ENCODE measurements at places on chromosomes 6 and 20. TPM values are rescaled to one million over a fixed set of nuclear protein-coding genes. Genes with fewer than 3 reads are reported as not detected.

MUC21 gene
- not detected for polyA plus RNA-seq

GRCh38 chr6:89462503-89462902, 29.6 kb downstream of the ANKRD6 start:
- DNase-seq, result no peak

RBM24 gene
- 22.4 TPM for polyA plus RNA-seq

LPA gene
- polyA plus RNA-seq, result 0.11 TPM

- DNase-seq, result no peak
Observed at GRCh38 chr20:33944914-33945313, 48.8 kb upstream of the RALY start.

DNA sequence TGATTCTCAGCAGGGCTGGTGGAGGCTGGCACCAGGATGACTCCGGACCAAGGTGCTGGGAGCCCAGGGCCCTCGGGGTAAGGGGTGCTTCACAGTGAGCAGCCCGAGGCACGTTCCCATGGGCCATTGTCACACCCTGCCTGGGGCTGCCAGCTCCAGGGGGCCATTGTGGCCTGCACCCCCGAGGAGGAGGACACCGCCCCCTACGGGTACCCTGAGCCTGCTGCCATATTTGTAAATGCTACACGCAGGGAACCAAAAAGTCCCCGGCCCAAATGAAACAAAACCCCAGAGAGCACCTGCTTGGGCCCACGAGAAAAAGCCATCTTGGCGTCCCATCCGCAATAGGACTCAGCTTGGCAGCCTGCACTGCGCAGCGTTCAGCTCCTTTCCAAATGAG, 64.7 kb upstream of the GATA5 start:
- DNase-seq, result no peak

GRCh38 chr6:40585223-40585622, 1.9 kb downstream of the LRFN2 start:
- no peak for DNase-seq

DNA sequence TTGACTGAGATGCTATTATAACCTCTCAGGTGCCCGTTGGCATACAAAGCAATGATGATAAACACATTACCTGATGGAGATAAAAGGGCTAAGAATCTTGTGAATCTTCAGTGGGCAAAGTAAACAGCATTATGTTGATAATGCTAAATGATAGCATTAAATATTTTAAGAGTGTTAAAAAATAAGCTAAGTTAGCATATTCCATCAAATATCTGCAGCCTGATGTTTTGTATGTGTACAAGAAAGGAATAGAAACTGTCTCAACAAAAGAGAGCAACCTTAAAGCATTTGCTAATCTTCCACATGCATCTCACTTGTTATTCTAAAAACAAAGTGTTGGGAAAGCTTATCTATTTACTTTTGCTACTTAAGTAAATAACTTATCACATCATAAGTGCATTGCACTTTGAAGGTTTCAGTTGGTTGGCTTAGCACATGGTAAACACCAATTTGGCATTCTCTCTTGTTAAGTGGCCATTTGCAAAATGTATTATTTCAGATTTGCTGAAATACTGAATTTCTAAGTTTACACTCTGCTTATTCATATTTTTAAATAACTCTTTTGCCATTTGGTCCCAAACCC, 151.6 kb downstream of the SYNDIG1 start:
- no peak for DNase-seq

DNA sequence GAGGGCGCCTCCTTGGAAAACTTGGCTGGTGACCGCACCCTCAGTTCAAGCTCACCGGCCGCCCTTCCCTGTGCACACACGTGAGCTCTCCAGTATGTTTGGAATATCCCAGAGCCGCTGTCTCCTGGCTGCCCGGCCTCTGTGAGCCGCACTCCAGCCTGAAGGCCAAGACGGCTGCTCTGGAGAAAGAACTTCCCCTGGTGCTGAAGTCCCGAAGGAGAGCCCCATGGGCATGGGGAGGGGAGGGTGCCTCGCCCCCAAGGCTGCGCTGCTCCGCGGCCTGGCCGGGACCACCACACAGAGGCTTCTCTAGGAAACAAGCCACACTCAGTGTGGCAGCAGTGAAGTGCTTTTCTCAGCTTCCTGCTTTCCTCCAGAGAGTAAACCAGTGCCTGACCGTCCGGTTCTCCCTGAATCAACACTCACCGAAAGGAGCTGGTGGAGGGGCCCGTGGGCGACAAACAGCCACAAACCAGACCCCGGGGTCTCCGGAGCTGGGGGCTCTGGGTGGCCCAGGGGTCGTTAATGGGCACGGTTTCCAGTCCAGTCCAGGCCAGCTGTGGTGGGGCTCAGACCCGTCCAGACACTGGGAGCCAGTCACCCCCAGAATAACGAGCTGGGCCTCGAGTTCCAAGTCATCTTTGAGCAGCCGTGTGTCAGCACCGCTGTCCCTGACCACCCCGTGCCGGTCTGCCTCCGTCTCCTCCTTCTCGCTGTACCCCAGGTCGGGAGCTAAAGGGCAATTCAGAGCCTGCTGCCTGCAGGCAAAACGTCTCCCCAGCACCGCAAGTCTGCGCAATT, 87.4 kb upstream of the BHLHE23 start:
- DNase-seq, result no peak

PLAGL2 gene
- polyA plus RNA-seq, result 5.1 TPM

DNA sequence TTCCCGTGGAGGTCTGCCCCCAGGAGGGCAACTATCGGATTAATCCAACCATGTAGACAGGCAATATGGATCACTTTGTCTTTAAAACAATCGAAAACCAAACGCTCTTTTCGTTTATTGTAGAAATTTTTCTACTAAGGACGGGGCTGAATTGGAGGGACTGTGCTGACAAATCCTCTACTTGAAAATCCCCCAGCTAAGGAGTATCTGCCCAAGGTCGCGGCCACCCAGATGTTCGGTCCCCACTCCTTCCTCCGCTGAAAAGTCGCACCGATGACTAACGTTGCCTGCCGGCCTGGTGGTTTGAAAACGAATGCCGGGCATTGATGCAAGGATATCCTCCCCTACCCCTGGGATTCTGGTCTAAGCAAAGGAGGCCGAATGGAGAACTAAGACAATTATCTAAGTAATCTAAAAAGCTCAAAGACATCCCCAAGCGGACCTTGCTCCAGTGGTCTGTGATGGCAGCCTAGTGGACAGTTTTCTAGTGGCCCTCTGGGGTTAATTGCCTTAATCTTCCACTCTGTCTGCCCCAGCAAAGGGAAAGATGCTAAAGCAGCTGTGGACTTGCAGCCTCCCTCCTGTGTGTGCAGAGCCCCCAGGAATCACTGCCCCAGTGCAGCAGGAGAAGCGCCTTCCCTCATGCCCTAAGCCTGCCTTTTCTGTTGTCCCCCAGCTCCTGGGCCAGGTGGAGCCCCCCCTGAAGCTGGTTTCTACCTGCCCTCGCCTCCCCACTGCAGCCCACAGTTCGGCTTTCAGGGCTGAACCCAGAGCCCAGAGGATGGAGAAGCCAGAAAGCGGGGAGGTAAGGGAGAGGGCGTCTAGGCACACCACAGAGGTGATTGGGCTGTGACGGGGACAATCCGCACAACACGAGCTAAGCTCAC, 3.6 kb upstream of the FOXC1 start:
- no peak for DNase-seq

GRCh38 chr6:85997206-85997605, 354.5 kb upstream of the SYNCRIP start:
- no peak for DNase-seq

TMEM200A gene
- polyA plus RNA-seq, result 9.5 TPM

- no peak for DNase-seq
Observed at GRCh38 chr6:100376103-100376502, 88.6 kb downstream of the SIM1 start.

DNA sequence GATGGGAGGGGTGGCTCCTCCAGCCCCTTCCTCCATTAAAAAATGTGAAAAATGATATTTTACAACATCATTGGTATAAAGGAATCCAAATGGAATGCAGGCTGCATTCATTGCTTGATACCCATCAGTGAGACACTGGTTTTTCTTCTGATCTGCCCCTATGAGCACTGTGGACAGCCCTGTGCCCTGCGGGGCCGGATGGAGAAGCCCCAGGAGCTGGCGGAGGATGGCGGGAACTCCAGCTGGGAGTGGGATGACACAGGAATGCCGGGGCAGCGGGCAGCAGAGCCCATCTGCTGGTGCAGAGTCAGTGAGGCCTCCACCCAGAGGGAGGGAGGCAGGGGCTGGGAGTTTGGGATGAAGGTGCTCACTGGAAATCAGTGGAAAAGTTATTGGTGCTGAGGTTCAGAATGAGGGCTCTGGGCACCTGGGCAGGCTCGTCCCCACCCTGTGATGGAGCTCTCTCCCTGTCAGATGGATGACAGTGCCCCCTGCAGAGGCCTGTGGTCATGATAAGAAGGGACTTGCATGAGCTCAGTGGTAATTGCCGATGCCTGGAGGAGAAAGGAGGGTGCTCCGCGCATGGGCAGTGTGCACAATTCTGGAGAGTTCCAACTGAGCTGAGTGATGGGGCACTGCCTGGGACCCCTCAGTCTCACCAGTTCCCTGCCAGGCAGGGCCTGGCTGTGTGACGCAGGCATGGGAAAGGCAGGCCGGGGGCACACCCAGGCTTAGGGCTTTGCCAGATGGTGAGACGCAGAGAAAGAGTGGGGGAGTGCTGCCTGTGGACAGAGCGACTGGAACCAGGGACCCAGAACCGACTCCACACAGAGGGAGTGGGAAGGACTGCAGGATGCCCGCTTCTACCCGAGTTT, 23.2 kb downstream of the CTCFL start:
- DNase-seq, result no peak

GRCh38 chr6:15327271-15327670, 81.4 kb downstream of the JARID2 start:
- DNase-seq, result no peak

TPX2 gene
- 0.84 TPM for polyA plus RNA-seq

MOCS1 gene
- 20.4 TPM for polyA plus RNA-seq

TEAD3 gene
- 126 TPM for polyA plus RNA-seq

RHAG gene
- polyA plus RNA-seq, result 0.24 TPM

GRCh38 chr6:43142101-43142500, 29.0 kb upstream of the SRF start:
- no peak for DNase-seq

VIP gene
- polyA plus RNA-seq, result 13.3 TPM

PTK7 gene
- polyA plus RNA-seq, result 49.6 TPM

CRIP3 gene
- 1.1 TPM for polyA plus RNA-seq

GRCh38 chr20:19764207-19764606, 6.1 kb downstream of the RIN2 start:
- DNase-seq, result no peak

- no peak for DNase-seq
Observed at GRCh38 chr6:89215391-89215790, 1.8 kb downstream of the GABRR1 start.

All from urinary bladder (tissue), 4 donors.